ENCODE measurements at places on chromosomes 7 and 10. TPM values are rescaled to one million over a fixed set of nuclear protein-coding genes. Genes with fewer than 3 reads are reported as not detected.

GRCh38 chr7:25940086-25940906 lies 211.7 kb upstream of the NFE2L3 start:
- H3K36me3 ChIP-seq = no peaks in the 10 kb centered on the region
- H3K4me1 ChIP-seq = peaks cover 13% of the 10 kb centered on the region
- H3K27me3 ChIP-seq = peaks cover under 1% of the 10 kb centered on the region
- peak overlapping the region; percentile 57 for H3K27ac ChIP-seq
- no peak for DNase-seq

GRCh38 chr7:157875230-157876179 lies 538.7 kb downstream of the DNAJB6 start:
- H3K4me1 ChIP-seq = no peaks in the 10 kb centered on the region
- DNase-seq = no peak
- no peaks in the 10 kb centered on the region for H3K36me3 ChIP-seq
- no peak overlapping the region for H3K27ac ChIP-seq
- peaks cover 6% of the 10 kb centered on the region for H3K27me3 ChIP-seq
- H3K4me3 ChIP-seq = no peak overlapping the region

The TAS2R41 gene
- total RNA-seq = not detected

The FEZF1 gene
- not detected for total RNA-seq

The RGR gene
- total RNA-seq = not detected

The CLRN3 gene
- not detected for total RNA-seq

DNA sequence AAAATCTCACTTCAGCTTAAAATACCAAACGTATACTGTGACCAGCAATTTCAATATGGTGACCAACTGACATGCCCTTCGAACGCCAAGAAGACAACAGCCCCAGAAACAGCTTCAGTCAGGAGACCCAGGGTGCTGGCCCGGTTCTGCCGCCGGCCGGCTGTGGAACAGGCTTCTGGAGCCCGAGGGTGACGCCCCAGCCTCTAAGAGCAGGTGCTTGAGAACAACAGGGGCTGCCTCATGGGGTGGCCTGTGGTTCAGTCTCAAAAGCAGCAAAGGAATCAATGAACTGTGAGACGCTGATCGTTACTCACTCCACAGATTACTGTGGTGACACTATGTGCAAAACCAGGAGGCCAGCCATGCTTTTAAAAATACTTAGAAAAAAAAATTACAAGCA lies 17.3 kb downstream of the GPER1 start:
- H3K27me3 ChIP-seq = no peaks in the 10 kb centered on the region
- H3K27ac ChIP-seq = no peak overlapping the region
- H3K4me1 ChIP-seq = peaks cover 2% of the 10 kb centered on the region
- no peak for DNase-seq

DNA sequence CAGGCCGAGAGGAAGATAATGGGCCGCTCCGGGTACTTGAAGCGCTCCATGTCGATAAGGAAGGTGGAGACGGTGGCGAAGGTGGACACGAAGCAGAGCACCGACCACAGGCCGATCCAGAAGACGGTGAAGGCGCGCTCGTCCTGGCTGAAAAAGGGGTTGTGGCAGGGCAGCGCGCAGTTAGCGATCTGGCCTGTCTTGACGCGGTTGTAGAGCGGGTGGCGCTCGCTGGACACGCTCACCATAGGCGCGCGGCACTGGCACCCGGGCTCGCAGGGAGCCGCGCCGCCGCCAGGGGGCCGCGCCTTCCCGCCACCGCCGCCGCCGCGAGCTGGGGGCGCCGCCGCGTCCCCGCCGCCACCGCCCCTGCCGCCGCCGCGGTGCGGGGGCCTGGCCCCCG lies 1.6 kb downstream of the FZD8 start:
- H3K27ac ChIP-seq = peak overlapping the region; percentile 73
- no peaks in the 10 kb centered on the region for H3K36me3 ChIP-seq
- peaks cover 52% of the 10 kb centered on the region for H3K4me1 ChIP-seq
- peaks cover 56% of the 10 kb centered on the region for H3K27me3 ChIP-seq
- peak overlapping the region; percentile 79 for H3K4me3 ChIP-seq

DNA sequence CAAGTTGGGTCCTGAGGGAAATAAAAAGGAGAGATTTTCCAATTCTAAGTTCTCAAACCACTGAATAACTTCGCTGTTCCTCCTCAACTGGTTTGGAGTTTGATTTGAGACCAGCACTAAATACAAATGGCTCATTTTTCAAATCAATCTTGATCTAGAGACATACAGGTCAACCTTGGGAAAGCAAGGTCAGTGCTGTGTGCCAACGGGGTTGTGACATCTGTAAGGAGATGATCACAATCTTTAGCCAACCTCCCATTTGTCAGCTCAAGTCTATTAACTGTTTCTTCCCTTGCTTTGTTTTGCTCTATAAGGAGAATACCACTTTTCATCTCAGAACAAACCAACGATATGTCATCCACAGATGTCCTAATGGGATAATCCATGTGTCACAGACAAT lies 131.1 kb downstream of the TAX1BP1 start:
- no peaks in the 10 kb centered on the region for H3K27me3 ChIP-seq
- no peak overlapping the region for H3K27ac ChIP-seq

The TRIM50 gene
- not detected for total RNA-seq

The EEPD1 gene
- total RNA-seq = 20.1 TPM

The KCND2 gene
- 3.7 TPM for total RNA-seq

GRCh38 chr7:142349670-142350405 lies 92.0 kb upstream of the PRSS58 start:
- no peak overlapping the region for H3K4me3 ChIP-seq
- no peak for DNase-seq
- peaks cover 29% of the 10 kb centered on the region for H3K27me3 ChIP-seq
- no peaks in the 10 kb centered on the region for H3K4me1 ChIP-seq

DNA sequence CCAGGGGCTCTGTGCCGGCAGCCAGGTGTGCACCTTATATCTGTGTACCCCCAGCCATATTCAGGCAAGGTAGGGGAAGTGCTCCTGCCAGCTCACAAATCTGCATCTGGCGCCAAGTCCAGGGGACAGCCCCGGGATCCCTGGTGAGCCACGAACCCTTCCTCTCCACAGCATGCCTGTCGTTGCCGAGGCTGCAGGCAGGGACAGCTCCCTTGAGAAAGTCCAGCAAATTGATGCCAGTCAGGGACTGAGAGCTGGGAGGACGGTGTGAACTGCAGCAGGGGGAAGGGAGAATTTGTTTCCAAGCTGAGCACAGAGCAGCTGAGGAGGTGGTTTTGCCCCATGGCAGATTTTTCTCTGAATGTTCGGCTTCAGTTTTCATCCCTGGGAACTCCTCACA lies 919 bp downstream of the PLA2G12B start:
- no peaks in the 10 kb centered on the region for H3K27me3 ChIP-seq
- H3K27ac ChIP-seq = no peak overlapping the region
- no peaks in the 10 kb centered on the region for H3K36me3 ChIP-seq
- DNase-seq = no peak
- no peak overlapping the region for H3K4me3 ChIP-seq
- no peaks in the 10 kb centered on the region for H3K4me1 ChIP-seq

GRCh38 chr10:64209561-64209960 lies 688.4 kb downstream of the REEP3 start:
- no peak for DNase-seq
- no peaks in the 10 kb centered on the region for H3K27me3 ChIP-seq
- no peaks in the 10 kb centered on the region for H3K4me1 ChIP-seq
- no peaks in the 10 kb centered on the region for H3K36me3 ChIP-seq
- H3K27ac ChIP-seq = no peak overlapping the region
- no peak overlapping the region for H3K4me3 ChIP-seq

The MUC12 gene
- total RNA-seq = 1.1 TPM

The KRIT1 gene
- 58.9 TPM for total RNA-seq

The SUGCT gene
- 8.4 TPM for total RNA-seq

DNA sequence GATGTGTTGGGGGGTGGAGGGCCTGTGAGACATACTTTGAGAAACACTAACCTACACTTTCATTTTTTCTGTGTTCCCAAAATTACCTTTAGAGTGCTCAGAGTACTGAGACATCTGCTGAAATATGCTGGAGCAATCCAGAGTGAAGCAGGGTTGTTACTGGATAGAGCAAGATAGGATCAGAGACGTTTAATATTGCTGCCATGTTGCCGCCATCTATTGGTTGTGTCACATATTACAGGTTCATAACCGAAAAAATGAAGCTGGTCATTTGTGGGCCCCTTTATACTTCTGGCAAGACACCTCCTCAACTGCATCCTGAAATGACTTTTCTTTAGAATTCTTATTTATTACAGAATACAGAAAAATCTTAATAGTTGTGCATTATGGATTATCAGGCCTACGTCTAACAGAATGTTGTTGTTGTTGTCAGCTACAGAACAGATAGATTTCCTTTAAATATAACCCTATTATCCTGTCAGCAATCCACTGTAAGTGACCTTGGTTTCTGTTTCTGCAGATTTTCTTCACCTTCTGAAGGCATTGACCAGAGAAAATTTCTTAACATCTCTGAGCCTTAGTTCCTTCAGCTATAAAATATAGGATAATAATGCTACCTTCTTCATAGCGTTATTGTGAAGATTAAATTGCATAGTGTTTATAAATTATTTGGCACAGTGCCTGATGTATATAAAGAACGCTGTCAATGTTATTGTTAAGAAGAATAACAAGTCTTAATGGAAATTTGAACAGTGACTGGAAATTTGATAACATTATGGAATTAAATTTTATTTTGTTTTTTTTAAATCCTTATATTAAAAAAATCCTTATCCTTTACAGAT lies 16.2 kb upstream of the DLD start:
- H3K27me3 ChIP-seq = peaks cover 28% of the 10 kb centered on the region
- H3K4me1 ChIP-seq = no peaks in the 10 kb centered on the region
- H3K4me3 ChIP-seq = no peak overlapping the region
- DNase-seq = no peak
- no peaks in the 10 kb centered on the region for H3K36me3 ChIP-seq
- no peak overlapping the region for H3K27ac ChIP-seq
